Myometrial cell (primary cell): ENCODE measurements at places on chromosomes 7 and 10. TPM values are rescaled to one million over a fixed set of nuclear protein-coding genes. Genes with fewer than 3 reads are reported as not detected.

CALN1 gene
- total RNA-seq, result not detected in 2 replicates

SPDYE9 gene
- not detected in 2 replicates for total RNA-seq

AKR1C1 gene
- total RNA-seq, result 8.1 and 11.7 TPM in 2 replicates

FEZF1 gene
- not detected in 2 replicates for total RNA-seq

GPR26 gene
- not detected in 2 replicates for total RNA-seq

HOXA2 gene
- total RNA-seq, result 0.53 TPM in 1 of 2 replicates, not detected in the other

PDZD7 gene
- 1.4 and 2.6 TPM in 2 replicates for total RNA-seq

SYNPO2L gene
- under 0.01 and 0.18 TPM in 2 replicates for total RNA-seq

ZNF365 gene
- 1.2 and 2.7 TPM in 2 replicates for total RNA-seq

PNLIP gene
- total RNA-seq, result not detected in 2 replicates

LRIT1 gene
- total RNA-seq, result not detected in 2 replicates

HYAL4 gene
- total RNA-seq, result not detected in 2 replicates

HOXA3 gene
- total RNA-seq, result 0.18 TPM in 1 of 2 replicates, not detected in the other

ITPRID1 gene
- total RNA-seq, result not detected in 2 replicates

ENKUR gene
- not detected in 2 replicates for total RNA-seq

CCDC136 gene
- total RNA-seq, result 3.7 and 6.6 TPM in 2 replicates

LIPM gene
- total RNA-seq, result not detected in 2 replicates

LARP4B gene
- 24.5 and 30.8 TPM in 2 replicates for total RNA-seq

GDI2 gene
- total RNA-seq, result 385 and 432 TPM in 2 replicates

TMEM196 gene
- not detected in 2 replicates for total RNA-seq

CPA4 gene
- 7.5 and 13.1 TPM in 2 replicates for total RNA-seq

ATRNL1 gene
- total RNA-seq, result under 0.01 TPM in 1 of 2 replicates, not detected in the other

PLXNA4 gene
- under 0.01 TPM in 1 of 2 replicates, not detected in the other for total RNA-seq

PURB gene
- 6.3 and 7.4 TPM in 2 replicates for total RNA-seq

PLAC9 gene
- total RNA-seq, result not detected in 2 replicates

CDNF gene
- 0.86 and 3.0 TPM in 2 replicates for total RNA-seq

SLIT1 gene
- not detected in 2 replicates for total RNA-seq

FAM131B gene
- 0.53 and 1.2 TPM in 2 replicates for total RNA-seq

THNSL1 gene
- 1.4 and 3.5 TPM in 2 replicates for total RNA-seq

TMEM139 gene
- total RNA-seq, result not detected in 2 replicates

NFE2L3 gene
- 21.3 and 30.5 TPM in 2 replicates for total RNA-seq

TES gene
- total RNA-seq, result 36.0 and 44.1 TPM in 2 replicates

HILPDA gene
- 7.8 and 12.1 TPM in 2 replicates for total RNA-seq

OSBPL3 gene
- total RNA-seq, result 22.5 and 26.2 TPM in 2 replicates

TFEC gene
- total RNA-seq, result not detected in 2 replicates

SCD gene
- 1,102 and 1,319 TPM in 2 replicates for total RNA-seq

ACTR3C gene
- total RNA-seq, result 4.6 TPM in 1 of 2 replicates, not detected in the other

STN1 gene
- 42.2 and 51.9 TPM in 2 replicates for total RNA-seq

PPP1R17 gene
- total RNA-seq, result not detected in 2 replicates
